ENCODE measurements at places on chromosomes 1 and 21.

GRCh38 chr1:7430691-7431090, 340.4 kb upstream of the VAMP3 start:
- no peak for DNase-seq

- peak; percentile 10 for DNase-seq
These were observed 513 bp upstream of the HHAT start for GRCh38 chr1:210328032-210328745.

- peak; percentile 21 for DNase-seq
These were observed 632 bp downstream of the PEX19 start for GRCh38 chr1:160284220-160284781.

- DNase-seq, result no peak
These were observed 42.5 kb downstream of the TMED5 start for GRCh38 chr1:93137604-93138292.

GRCh38 chr1:228793032-228793431, 57.8 kb downstream of the RHOU start:
- DNase-seq, result no peak

- DNase-seq, result no peak
These were observed 4.6 kb upstream of the PLA2G2D start for GRCh38 chr1:20123722-20124455.

- DNase-seq, result no peak
These were observed 175.3 kb downstream of the APP start for GRCh38 chr21:25995278-25995677.

- no peak for DNase-seq
These were observed 136.8 kb downstream of the GABPA start for GRCh38 chr21:25871566-25871965.

Measured in NCI-H146 (cell line).